Hematopoietic multipotent progenitor cell treated with erythropoietin and hydrocortisone succinate and interleukin-3 and kit ligand, for 17 days (in vitro differentiated cells): ENCODE measurements at places on chromosomes 5 and 9.

GRCh38 chr5:172727551-172727950 is 43.4 kb downstream of the DUSP1 start:
- no peak for DNase-seq

- no peak for DNase-seq
These were observed 721 bp upstream of the MAML1 start for GRCh38 chr5:179731791-179732411.

- DNase-seq, result no peak
These were observed 400.9 kb downstream of the HCN1 start for GRCh38 chr5:45295231-45295630.

GRCh38 chr9:4246969-4247368 is 52.9 kb downstream of the GLIS3 start:
- DNase-seq, result no peak

- no peak for DNase-seq
These were observed 21.6 kb downstream of the AMBP start for GRCh38 chr9:114056527-114056926.

DNA sequence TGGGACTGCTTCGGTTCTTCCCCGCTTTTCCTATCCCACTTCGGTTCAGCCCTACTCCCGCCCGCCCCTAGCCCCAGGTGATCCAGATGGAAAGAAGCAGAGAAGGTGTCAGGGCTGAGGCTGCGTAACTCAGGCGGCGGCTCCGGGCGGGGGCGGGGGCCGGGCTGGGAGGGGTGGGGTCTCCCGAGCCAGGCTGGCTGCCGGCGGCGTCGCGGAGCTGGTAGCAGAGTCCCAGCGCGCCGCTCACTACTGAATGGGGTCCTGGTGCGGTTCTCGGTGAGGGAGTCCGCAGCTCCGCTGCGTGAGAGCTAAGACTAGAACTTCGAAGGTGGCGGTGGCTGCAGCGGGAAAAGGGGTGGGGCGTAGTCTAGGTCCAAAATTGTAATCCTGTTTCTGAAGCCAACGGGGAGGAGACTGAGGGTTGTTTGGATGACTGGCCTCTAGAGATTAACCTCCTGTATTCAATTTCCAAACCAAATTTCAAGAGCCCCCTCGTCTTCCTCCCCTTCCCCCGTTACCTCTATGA is 1.4 kb downstream of the PRR16 start:
- no peak for DNase-seq

DNA sequence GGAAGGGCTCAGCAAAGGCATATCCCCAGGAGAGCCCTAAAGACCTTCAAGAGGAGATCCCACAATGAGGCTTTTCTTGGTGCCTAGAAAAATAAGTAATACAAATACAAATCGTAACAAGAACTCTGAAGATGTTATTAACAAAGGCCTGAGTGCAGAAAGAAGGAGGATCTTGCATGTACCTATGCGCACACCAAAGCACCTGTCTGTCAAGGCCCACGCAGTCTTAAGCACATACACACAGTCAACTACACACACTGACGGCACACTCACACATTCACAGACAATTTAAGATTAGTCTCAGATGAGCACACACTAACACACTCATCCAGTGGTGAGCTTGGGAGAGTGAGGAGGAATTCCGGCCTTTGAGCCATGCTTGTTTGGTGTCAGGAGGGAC is 38.5 kb downstream of the JADE2 start:
- DNase-seq, result no peak

- DNase-seq, result no peak
These were observed 61.9 kb upstream of the ITGA1 start for GRCh38 chr5:52725808-52726207.

DNA sequence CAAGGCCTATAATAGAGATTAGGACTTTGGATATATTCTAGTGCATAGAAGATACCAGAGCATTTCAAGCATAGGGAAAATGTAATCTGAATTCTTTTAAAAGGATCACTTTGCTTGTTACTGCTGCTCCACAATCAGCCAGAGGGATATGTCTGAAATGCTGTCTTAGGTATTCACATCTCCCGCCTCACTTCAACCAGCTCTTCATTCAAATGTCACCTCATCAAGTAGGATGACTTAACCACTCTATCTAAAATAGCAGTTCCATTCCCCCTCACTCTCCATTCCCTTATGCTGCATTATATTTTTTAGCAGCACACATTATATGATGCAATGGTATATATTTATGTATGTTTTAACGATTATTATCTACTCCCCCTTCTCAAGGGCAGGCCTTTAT is 500.3 kb upstream of the GRIA1 start:
- no peak for DNase-seq

GRCh38 chr5:54551926-54552325 is 34.4 kb downstream of the SNX18 start:
- DNase-seq, result no peak
